Kidney (tissue), 22 donors: ENCODE measurements at places on chromosomes 16 and 17.
A peak's percentile ranks its signal among the peaks of the same experiment; 100 is the strongest.

- no peak overlapping the region for H3K27ac ChIP-seq
- H3K27me3 ChIP-seq: no peaks in the 10 kb centered on the region
- no peaks in the 10 kb centered on the region for H3K4me1 ChIP-seq
- DNase-seq: peak; percentile 58
- H3K4me3 ChIP-seq: no peak overlapping the region
Observed at GRCh38 chr17:71118039-71118438, 948.7 kb downstream of the KCNJ2 start.

DNA sequence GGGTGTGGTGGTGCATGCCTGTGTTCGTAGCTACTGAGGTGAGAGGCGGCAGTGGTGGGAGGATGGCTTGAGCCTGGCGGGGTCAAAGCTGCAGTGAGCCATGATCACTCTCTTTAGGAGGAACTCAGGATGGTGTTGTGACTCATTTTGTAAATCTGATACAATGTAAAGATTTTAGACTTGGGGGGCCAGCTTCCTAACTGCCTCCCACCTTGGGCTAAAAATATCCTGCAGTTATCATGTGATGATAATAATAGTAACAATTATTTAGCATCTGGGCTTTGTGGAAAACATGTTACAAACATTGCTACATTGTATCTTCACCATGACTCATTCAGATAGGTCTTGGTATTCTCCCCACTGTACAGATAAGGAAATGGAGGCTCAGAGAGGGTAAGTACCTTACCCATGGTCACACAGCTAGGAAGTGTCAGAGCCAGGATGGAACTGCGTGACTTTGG, 7.4 kb downstream of the CTNS start:
- peaks cover 16% of the 10 kb centered on the region for H3K4me1 ChIP-seq
- no peak overlapping the region for H3K4me3 ChIP-seq
- H3K27ac ChIP-seq: no peak overlapping the region
- peaks cover 4% of the 10 kb centered on the region for H3K36me3 ChIP-seq
- no peak for DNase-seq

DNA sequence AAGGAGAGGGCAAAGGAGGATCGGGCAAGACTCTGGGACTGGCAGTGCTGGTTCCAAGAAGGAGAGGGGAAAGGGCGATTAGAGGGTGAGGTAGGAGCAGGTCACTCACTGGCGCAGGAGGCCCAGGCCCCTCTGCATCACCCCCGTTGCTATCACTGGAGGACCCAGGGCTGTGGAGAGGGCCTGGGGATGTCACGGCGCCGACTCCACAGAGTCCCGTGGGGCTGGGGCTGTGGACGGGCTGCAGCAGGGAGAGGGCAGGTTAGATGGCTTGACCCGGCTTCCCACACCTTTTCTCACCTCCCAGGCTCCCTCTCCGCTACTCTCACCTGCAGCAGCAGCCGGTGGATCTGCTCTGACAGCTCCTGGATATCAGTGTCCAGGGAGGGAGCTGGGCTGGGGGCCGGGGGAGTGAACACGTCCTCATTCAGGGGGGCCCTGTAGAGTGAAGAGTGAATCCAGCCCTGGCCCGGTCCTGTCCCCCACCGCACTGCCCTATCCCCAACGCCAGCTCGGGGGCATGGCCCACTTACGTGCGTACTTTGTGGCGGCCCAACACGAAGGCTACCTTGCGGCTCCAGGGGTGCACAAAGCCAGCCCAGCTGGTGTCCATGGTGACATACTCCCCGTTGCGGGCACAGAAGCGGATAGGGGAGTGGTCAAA, 4.9 kb downstream of the PER1 start:
- H3K4me1 ChIP-seq: no peaks in the 10 kb centered on the region
- H3K4me3 ChIP-seq: no peak overlapping the region
- H3K27me3 ChIP-seq: no peaks in the 10 kb centered on the region
- no peak overlapping the region for H3K27ac ChIP-seq

DNA sequence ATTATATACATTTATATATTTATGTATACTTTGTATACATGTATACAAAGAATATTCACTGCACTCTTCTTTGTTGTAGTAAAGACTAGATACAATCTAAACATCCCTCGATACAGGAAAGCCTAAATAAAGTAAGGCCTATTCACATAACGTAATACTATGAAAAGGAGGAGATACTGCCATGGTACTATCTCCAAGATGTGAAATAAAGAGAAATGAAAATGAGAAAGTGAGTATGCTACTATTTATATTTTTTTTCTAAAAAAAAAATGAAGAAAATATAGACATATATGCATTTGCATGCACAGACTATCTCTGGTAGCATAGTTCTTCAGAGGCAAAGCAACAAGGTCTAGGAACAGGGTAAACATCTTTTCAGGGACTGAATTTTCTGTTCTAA, 19.4 kb downstream of the CFDP1 start:
- H3K4me3 ChIP-seq: no peak overlapping the region
- no peak overlapping the region for H3K27ac ChIP-seq
- DNase-seq: no peak
- peaks cover 5% of the 10 kb centered on the region for H3K36me3 ChIP-seq
- no peaks in the 10 kb centered on the region for H3K27me3 ChIP-seq
- no peaks in the 10 kb centered on the region for H3K4me1 ChIP-seq

GRCh38 chr17:17059301-17059890, 17.1 kb downstream of the MPRIP start:
- no peak overlapping the region for H3K27ac ChIP-seq
- no peak overlapping the region for H3K4me3 ChIP-seq
